ENCODE measurements at places on chromosomes 1 and 21.
A peak's percentile ranks its signal among the peaks of the same experiment; 100 is the strongest.

DNA sequence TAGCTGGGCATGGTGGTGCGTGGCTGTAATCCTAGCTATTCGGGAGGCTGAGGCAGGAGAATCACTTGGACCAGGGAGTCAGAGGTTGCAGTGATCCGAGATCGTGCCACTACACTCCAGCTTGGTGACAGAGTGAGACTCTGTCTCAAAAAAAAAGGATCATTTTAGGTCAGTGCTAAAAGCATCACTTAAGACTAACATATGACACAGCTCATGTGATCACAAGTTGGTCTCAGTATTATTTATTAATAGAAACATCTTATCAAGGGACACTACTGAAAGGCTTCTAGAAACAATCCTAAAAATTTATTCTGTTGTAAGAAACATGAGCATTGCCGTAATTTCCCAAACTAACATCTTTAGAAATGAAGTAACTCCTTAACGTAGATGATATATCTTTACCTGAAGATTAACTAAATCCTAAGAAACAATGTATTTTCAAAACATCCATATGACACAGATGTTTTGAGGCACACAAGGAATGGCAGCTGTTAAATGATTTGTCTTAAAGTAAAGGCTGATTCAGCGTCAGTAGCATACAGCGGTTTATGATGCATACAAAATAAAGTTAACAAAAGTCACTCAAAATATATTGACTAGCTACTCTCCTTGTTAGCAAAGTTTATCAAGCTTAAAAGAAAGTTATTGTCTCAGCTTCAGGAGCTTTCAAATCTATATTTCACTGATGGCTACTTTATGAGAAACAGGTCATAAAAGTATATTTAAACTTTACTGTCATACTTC lies 2.6 kb downstream of the NIBAN1 start:
- no peak for DNase-seq

GRCh38 chr21:35159881-35160280 lies 110.8 kb upstream of the RUNX1 start:
- DNase-seq = no peak

DNA sequence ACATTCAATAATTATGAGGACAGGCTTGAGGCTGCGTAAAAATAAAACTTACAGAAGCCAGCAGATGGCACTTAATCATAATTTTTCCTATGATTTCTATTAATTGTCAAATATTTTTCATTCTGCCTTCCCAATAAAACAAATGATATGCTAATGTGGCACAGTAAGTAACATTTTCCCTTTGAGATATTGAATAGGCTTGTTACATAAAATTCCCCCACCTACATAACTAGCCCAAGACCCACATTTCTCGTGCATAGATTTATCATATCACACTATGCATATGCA lies 55.4 kb upstream of the PTGFRN start:
- no peak for DNase-seq

DNA sequence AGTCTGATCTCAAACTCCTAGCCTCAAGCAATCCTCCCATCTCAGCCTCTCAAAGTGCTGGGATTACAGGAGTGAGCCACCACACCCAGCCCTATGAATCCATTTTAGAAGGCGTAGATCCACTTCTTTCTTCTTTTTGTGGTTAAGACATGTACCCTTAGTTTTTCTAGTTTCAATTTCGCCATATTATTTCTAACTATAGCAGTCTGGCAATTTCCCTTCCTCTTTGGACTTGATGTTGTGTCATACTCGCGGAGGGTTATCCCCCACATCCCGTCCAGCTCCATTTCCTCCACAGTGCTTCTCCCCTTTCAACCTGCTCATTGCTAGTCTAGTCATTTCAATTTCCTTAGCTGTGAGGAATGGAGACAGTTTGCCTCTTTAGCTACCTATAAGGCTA lies 5.2 kb upstream of the LRRC8D start:
- no peak for DNase-seq

- DNase-seq = no peak
These were observed 199.8 kb downstream of the SEC16B start for GRCh38 chr1:177770096-177770495.

DNA sequence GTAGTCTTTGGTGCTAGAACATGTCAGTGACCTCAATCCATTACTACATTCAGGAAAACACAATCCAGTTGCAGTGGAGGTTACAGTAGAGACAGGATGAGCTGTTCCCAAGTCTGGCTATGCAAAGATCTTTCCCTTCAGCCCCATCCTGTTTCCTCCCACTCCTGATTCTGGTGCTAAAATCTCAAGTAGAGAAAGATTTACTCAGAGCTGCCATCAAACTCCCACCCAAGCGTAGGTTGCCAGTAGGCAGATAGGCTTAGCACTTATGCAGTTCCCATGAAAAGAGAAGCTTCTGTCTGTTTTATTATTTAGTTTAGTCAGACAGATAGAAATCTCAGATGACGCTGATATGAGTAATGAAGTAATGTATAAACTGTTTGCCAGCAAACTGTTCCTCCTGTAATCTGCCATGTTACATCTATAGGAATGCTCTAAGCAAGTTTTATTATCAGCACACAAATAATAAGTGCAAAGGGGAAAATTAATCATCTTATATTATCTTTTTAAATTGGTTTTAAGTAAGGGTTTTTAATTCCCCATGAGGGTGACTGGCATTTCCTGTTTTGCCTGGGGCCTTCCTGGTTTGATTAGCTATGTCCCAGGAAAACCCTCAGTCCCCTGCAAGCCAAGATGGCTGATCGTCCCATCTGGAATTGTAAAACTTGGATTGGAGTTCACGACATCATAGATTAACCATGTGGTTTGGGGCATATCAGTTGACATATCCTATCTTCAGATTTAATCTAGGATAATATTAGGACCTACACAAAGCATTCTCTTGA lies 188.3 kb upstream of the PALMD start:
- no peak for DNase-seq

- DNase-seq = no peak
These were observed 1.1 kb downstream of the SLC5A9 start for GRCh38 chr1:48223366-48224240.

DNA sequence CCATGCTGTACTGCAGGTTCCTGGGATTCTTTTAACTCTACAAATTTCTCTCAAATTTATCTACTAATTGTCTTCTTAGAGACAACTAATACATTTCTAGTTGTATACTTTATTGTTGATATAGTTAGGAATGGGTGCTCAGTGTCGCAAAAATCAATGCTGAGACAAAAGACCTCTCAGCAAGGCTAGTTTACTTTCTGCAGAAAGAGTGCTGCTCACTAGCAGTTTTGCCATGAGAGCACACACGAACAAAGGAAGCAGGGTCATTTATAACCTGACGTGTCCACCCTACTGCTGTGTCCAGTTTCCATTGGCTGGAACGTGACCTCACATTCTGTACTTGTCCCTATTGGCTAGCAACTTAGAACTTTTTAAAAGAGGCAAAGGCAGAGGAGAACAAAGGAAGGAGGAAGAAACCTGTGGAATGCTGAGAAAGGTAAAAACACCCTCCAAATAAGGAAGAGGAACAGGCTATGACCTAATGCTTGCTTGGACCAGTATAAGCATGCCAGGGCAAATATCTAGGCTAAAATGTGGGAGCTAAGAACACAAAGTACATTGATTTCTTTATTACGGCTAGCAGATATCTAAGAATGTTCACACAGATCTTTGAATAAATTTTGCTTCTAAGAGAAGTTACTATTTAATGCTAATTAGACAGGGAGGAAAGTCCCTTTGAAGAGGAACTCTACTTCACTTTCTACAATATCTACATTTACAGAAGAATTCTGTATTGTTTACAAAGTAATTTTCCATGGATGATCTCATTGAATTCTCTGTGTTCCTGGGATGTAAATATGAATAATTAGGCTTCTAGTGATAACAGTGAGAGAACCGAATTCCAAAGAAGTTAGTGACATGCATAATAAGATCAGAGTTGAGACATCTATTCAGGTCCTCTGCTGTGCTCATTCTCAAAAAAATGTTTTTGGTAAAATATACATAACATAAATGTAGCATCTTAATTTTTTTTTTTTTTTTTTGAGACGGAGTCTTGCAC lies 86.0 kb upstream of the MAP10 start:
- no peak for DNase-seq

- DNase-seq = no peak
These were observed 1.7 kb downstream of the SLC19A1 start for GRCh38 chr21:45540601-45540970.

DNA sequence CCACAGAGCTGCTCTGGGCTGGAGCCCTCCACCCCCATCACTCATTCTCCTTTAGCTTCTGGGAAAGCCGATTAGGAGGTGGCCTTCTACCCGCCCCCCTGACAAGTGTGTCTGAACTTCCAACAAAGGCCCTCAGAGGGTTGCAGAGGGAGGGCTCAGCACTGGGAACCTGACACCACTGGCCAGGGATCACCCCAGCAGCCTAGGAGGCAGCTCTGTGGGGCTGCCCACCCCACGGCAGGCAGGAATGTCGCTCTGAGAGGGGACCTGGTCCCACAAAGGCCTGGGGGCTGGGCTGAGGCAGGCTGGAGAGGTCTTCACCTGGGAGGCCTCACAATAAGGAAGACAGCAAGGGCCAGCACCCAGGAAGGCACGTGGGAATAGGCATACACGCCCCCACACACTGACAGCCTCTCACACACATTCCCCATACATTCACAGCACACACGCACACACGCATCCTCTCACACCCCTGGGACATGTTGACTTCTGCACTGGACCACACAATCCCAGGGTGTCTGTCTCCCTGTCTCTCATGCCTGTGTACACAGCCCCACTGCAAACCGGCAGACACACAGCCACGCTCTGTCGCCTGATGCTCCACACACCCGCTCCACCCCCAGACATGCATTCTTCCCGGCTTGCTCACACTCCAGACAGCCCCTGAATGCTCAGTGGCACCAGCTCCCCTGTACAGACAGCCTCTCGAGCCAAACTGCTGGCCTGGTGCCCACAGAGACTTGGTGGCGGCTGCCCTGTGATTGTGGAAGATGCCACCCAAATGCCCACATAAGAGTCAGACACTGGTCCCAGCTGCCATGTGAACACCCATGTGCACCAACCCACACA lies 30.7 kb downstream of the DMBX1 start:
- no peak for DNase-seq

GRCh38 chr1:244137725-244138124 lies 86.6 kb downstream of the ZBTB18 start:
- no peak for DNase-seq

DNA sequence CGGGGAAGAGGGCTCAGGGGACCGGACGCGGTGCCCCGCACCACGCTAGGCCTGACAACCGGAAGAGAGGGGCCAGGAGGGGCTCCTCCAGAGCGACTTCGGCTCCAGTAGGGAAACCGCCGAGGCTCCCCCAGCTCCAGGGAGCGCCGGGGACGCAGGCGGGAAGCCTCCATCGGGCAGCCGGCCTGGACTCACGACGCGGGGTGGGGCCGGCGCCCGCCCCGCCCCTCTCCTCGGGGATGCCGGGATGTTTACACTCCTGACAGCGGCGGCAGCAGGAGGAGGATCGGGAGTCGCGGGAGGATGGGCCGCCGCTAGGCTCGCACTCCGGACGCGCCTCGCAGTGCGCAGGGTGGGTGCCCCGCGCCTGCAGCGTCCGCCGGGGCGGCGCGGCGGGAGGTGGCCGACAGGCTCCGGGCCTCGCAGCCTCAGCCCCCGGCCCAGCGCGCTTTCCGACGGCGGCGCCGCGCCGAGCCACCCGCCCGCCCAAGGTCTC lies at the start of gene NEK7:
NEK7 (plus strand) TSS at position 254 of the 496 bp plus-strand sequence. CDS start 75,583 bp downstream, outside the sequence.
- DNase-seq = peak; percentile 65

DNA sequence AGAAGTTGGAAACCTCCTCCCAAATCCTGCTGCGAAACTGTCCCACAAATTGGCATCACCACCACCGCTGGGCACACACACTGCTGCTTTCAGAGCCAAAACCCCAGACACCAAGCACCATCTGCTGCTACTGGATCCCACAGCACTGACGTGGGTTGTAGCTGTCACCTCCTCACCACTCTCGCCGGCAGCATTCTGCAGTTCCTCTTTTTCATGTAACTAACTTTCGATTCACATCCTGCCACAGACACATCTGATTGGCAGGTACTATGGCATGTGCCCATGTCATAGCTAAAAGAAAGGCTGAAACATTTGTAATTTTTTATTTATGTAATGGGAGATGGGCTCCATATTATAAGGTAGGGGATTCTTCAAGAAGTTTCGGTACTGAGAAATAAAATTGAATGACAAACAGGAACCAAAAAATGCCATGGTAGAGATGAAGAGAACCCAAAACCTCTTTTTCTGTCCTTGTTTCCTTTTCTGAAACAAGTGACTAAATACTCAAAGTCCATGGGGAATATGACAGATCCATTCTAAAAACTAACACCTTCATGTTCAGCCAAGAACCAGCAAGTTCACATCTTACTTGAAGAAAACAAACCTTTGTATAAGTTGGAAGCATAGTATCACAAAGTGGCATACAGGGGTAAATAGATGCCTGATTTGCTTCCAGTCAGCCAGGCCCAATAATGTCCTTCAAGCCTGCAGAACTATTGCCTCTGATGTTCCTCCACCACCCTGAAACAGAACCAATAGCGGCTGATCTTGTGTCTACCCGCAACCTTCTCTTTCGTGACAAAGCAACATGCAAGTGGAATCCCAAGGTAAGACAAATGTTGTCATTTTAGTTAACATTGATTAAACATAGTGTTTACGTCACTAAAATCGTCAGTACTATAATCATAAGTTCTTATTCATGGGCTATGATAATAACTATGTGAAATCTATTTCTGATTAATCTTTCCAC lies 26.6 kb upstream of the RGS13 start:
- DNase-seq = peak; percentile 36

DNA sequence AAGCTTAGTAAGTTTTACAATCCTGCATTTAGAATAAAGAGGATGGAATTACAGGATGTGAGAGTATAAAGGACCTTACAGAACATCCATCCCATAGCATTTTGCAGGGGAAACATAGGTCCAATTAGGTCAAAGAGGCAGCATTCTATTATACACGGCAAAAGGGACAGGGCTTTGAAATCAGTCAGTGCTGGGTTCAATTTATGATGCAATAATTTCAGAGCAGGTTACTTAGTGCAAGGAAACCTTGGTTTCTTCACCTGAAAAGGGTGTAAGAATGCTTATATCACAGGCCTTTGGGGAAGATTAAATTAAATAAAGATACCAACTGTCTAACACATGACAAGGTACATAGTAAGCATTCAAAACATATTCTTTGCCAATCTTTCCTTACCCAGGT lies 17.1 kb upstream of the NTNG1 start:
- no peak for DNase-seq

DNA sequence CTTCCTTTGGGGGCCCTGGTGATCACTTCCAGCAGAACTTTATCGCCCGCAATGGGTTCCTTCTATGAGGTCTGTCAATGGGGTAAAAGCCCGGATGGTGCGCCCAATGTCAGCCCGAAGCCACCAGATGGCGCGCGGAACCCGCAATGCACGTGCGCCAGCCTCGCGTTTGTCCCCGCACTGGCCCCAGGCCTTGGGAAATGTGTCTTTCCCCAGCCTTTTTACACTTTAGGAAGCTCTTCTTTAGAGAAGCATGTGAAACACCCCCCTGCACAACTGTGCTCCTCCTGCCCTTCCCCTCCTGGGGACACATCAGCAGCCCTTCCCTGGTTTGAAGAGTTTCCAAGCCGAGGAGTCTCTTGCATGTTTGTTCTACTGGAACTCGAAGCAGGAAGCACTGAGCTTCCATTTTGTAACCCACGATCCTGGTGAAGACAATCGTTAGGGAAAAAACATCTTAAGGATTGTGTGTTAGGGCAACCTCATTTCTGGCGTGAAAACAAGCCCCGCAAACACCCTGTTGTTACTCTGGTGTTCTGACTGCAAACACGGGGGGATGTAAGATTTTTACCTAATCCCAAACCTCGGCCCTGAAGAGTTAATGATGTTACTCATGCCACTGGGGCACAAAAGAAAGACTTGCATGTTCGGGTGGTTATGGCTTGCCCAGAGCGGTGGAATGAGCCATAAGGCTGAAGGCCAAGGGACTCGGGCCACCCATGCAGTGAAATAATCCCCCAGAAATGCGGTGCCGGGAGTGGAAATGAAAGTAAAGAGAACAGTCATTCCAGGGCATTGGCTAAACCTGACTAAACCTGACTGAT lies 20.4 kb upstream of the TARBP1 start:
- peak; percentile 78 for DNase-seq
